ENCODE measurements at places on chromosomes 7 and 10.

DNA sequence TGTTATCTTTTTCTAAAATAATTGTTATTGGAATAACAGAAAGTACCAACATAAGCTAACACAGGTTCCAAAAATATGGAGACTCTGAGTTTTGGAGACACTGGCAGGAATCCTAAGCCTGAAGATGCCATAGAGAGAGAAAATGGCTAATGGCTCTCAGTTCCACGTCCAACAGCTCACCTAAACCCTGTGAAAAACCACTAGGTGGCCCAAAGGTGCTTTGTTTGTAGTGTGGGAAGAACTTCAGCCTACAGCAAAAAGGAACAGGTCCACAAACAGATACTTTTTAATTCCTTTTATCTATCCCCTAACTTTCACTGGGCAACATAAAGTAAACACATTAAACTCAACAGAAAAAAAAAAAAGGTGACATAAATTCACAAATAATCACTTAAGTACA is 272.3 kb downstream of the SEMA3D start:
- H3K4me1 ChIP-seq: no peaks in the 10 kb centered on the region
- DNase-seq: no peak
- H3K27ac ChIP-seq: no peak overlapping the region
- no peaks in the 10 kb centered on the region for H3K27me3 ChIP-seq
- H3K4me3 ChIP-seq: no peak overlapping the region
- no peaks in the 10 kb centered on the region for H3K36me3 ChIP-seq

DNA sequence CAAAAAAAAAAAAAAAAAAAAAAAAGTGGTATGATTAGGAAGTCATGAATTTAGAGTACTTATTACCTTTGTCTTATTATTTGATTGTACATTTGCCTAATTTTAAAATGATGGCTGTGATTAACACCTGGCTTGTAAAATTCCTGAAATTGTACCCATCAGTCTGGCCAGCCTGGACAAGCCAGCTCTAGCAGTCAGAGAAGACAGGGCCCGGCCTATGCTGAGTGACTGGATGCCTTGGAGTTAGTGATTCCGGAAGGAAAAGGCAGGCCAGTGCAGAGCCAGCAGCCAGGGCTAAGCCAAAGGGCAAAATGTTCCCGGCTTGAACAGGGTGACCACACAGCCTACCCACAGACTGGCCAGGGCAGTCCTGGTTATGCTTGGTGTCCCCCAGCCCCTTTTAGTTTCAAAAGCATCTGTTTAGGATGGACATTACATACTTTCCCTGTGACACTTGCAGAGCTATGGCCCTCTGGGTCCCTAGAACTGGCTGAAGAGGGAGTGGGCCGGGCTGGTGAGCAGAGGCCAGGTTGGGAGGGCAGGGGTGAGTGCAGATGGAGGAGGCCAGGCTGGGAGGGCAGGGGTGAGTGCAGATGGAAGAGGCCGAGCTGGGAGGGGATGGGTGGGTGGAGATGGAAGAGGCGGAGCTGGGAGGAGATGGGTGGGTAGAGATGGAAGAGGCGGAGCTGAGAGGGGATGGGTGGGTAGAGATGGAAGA is 61.7 kb downstream of the PROSER2 start:
- no peaks in the 10 kb centered on the region for H3K36me3 ChIP-seq
- no peak overlapping the region for H3K27ac ChIP-seq
- H3K27me3 ChIP-seq: no peaks in the 10 kb centered on the region
- no peaks in the 10 kb centered on the region for H3K4me1 ChIP-seq
- DNase-seq: no peak

DNA sequence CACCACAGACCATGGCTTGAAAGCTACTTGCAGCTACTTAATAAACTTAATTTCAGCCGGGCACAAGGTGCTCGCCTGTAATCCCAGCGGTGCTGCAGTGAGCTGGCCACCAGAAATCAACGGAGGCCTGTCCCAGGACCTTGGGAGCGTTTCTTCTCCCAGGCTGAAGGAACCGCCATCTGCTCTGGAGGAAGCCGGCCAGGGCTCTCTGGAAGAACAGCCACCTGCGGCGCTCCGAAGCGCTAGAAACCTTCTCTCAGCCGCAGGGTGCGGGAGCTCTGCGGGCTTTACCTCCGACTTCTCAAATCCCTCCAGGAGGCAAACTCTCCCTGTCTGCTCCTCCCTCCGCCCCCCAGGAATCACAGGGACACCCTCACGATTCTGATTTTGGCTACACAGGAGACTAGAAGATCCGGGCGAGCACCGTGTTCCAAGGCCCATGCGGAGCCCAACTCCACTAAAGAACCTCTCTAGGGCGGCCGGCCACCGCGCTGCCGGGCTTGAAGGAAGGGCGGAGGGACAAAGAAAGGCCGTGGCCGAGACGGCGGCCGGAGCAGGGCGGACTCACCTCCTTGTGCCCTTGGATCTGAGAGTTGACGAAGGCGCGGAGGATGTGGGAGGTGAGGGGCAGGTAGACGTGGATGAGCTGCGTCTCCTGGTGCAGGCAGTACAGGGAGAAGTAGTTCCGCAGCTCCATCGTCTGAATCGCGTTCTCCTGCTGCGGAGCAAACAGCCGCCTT is 14.4 kb downstream of the NUDT1 start:
- no peak overlapping the region for H3K27ac ChIP-seq
- H3K27me3 ChIP-seq: no peaks in the 10 kb centered on the region
- H3K4me1 ChIP-seq: peaks cover 8% of the 10 kb centered on the region
- no peak overlapping the region for H3K4me3 ChIP-seq
- DNase-seq: peak; percentile 34
- peaks cover 20% of the 10 kb centered on the region for H3K36me3 ChIP-seq

- H3K4me1 ChIP-seq: no peaks in the 10 kb centered on the region
- DNase-seq: no peak
- H3K36me3 ChIP-seq: peaks cover 25% of the 10 kb centered on the region
Measured at GRCh38 chr10:60877777-60878120, 66.2 kb downstream of the RHOBTB1 start.

GRCh38 chr10:93149761-93150160 is 76.1 kb downstream of the CYP26A1 start:
- DNase-seq: no peak
- no peaks in the 10 kb centered on the region for H3K4me1 ChIP-seq
- H3K4me3 ChIP-seq: no peak overlapping the region
- H3K27me3 ChIP-seq: no peaks in the 10 kb centered on the region

GRCh38 chr7:123533929-123534382 is 439 bp downstream of the IQUB start:
- peak overlapping the region; percentile 70 for H3K4me3 ChIP-seq
- H3K27me3 ChIP-seq: no peaks in the 10 kb centered on the region
- H3K36me3 ChIP-seq: no peaks in the 10 kb centered on the region
- peaks cover 8% of the 10 kb centered on the region for H3K4me1 ChIP-seq

DNA sequence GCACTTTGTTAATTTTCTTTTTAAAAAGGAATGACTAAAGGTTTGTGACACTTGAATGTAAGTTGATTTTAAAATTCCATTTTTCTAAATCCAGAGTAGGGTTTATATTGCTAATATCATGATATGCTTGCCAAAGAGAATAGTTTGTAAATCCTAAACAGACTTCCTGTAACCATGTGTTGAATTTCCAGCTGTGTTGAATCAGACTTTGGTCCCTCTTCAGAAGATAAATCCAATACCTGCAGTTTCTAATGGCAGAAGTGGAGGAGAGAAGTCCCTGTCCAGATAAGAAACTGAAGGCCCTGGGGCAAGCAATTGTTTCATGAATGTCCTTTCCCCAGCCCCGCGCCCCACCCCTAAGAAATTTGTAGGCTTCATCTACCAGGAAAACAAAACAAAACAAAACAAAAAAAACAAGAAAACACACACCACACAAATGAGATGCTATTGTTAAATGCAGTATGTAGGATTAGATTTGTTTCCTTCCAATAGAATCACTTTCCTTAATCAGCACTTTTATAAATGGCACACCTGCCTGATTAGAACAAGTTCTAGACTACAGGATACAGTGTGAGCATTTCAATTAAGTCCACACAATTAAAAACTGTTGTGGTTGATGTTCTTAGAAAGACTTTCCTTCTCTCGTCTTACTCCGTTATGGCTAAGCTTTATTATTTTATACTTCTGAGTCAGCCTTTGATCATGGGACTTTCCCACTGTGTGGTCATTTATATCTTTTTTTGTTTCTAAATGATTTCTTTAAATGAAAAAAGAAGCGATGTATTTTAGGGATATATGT is 122.8 kb downstream of the KAT6B start:
- peak overlapping the region; percentile 92 for H3K27ac ChIP-seq
- H3K4me3 ChIP-seq: no peak overlapping the region
- no peak for DNase-seq

- no peaks in the 10 kb centered on the region for H3K36me3 ChIP-seq
- no peak overlapping the region for H3K27ac ChIP-seq
- DNase-seq: peak; percentile 60
- no peak overlapping the region for H3K4me3 ChIP-seq
Measured at GRCh38 chr10:101322266-101323108, 31.5 kb upstream of the BTRC start.

GRCh38 chr7:4823441-4824119 is 38.2 kb downstream of the PAPOLB start:
- no peaks in the 10 kb centered on the region for H3K36me3 ChIP-seq
- no peak overlapping the region for H3K27ac ChIP-seq
- no peaks in the 10 kb centered on the region for H3K27me3 ChIP-seq

GRCh38 chr10:112985690-112986543 is 35.9 kb downstream of the TCF7L2 start:
- H3K27me3 ChIP-seq: no peaks in the 10 kb centered on the region
- peak overlapping the region; percentile 12 for H3K27ac ChIP-seq
- no peaks in the 10 kb centered on the region for H3K36me3 ChIP-seq
- peak overlapping the region; percentile 22 for H3K4me3 ChIP-seq

- H3K36me3 ChIP-seq: peaks cover 12% of the 10 kb centered on the region
- no peaks in the 10 kb centered on the region for H3K27me3 ChIP-seq
- no peak for DNase-seq
- peak overlapping the region; percentile 66 for H3K4me3 ChIP-seq
- peaks cover 8% of the 10 kb centered on the region for H3K4me1 ChIP-seq
- H3K27ac ChIP-seq: peak overlapping the region; percentile 95
Measured at GRCh38 chr7:101216860-101217387, 457 bp downstream of the PLOD3 start.

DNA sequence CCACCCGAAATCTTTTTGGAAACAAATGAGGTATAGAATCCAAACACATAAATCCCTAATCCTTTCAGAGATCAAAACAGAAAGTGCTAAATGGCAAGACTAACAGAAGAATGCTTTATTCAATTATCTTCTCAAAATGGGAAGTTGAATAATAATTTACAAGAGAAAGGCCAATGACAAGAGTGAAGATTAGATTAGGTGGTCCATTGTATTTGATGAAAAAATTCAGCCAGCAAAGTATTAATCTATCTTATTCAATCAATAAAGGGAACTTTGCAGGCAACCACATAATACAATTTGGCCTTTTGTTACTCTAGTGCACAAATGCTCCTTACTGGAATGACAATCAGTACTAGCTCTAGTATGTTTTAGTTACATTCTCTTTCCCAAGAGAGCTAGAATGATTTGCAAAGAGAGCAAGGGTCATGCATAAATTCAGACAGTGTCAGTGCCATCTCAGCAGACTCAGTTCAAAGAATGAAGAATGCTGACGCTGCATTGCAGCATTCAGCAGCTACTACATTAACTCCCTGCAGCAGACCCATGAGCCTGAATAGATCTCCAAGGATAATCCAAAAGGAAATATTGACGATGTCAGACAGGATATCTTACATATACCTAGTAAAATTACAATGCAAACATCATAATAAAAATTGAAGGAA is 131.8 kb downstream of the ANK3 start:
- no peaks in the 10 kb centered on the region for H3K27me3 ChIP-seq
- H3K36me3 ChIP-seq: peaks cover 2% of the 10 kb centered on the region
- no peak overlapping the region for H3K27ac ChIP-seq
- DNase-seq: no peak

DNA sequence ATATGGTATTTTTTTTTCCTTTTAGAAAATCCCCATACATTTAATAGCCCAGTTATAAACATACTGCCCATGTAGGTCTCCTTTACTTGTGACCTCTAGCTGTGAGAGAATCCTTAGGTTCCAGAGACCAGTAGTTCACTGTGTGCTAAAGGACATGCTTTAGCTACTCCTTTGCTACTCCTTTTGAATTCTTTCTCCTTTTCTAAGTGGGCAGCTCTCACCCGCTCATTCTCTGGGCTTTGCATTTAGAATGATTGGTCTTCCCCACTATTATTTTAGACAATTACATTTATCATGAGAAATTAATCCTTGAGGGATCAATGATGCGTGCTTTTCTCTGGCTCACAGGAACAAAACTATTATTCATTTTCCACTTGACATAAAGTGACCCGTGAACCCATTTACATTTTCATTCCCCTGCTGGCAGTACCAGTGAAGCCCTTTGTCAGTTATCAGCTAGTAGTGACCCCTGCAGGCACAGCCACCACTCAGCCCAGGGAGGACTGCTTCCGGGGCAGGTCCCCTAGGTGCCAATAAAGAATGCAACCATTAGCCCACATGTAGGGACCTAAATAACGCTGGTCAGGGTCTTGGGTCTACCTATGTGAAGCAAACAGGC is 844.3 kb downstream of the CNTNAP2 start:
- no peak overlapping the region for H3K27ac ChIP-seq
- no peaks in the 10 kb centered on the region for H3K36me3 ChIP-seq
- no peaks in the 10 kb centered on the region for H3K27me3 ChIP-seq
- peak; percentile 22 for DNase-seq

- DNase-seq: no peak
- no peaks in the 10 kb centered on the region for H3K27me3 ChIP-seq
- H3K27ac ChIP-seq: no peak overlapping the region
- no peak overlapping the region for H3K4me3 ChIP-seq
- H3K4me1 ChIP-seq: peaks cover 48% of the 10 kb centered on the region
Measured at GRCh38 chr10:116712519-116712918, 29.8 kb downstream of the HSPA12A start.

DNA sequence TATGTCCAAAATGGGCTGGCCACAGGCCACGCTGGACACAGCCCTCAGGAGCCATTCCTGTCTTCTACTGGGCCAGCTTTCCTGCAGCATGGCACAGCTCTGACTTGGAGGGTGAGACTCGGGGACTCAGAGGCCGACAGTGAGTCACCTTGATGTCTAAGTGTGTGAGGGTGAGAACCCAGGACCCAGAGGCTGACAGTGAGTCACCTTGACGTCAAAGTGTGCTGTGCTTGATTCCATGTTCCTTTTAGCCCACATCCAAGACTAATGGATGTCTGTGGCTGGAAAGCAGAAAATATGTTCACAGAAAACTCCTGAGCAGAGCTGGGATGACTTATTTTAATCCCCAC is 6.0 kb upstream of the FAM170B start:
- no peaks in the 10 kb centered on the region for H3K27me3 ChIP-seq
- no peaks in the 10 kb centered on the region for H3K36me3 ChIP-seq
- no peak overlapping the region for H3K27ac ChIP-seq
- H3K4me1 ChIP-seq: no peaks in the 10 kb centered on the region

DNA sequence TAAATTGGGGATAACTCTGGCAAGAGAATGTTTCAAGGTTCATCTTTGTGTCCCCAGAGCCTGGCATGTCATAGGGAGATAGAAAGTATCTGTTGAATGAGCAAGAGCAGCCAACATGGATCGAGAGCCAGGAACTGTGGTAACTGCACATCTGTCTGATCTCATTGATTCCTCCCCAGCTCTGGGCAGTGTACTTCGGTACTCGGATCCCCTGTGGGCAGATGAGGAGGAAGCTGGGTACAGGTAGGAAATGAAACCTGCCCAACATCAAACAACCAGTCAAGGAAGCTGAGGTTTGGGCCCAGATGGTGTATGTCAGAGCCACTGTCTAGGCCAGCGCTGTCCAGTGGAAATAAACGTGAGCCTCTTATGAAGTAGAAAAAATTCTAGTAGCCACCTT is 76.4 kb downstream of the GRK5 start:
- no peak overlapping the region for H3K27ac ChIP-seq
- H3K27me3 ChIP-seq: no peaks in the 10 kb centered on the region
- H3K4me1 ChIP-seq: peaks cover 73% of the 10 kb centered on the region

- no peak overlapping the region for H3K4me3 ChIP-seq
- no peak for DNase-seq
- H3K4me1 ChIP-seq: no peaks in the 10 kb centered on the region
- no peak overlapping the region for H3K27ac ChIP-seq
Measured at GRCh38 chr7:33537104-33537477, 368.2 kb upstream of the BMPER start.
